GM04503 (cell line): ENCODE measurements at places on chromosomes 2 and 18.

- DNase-seq, result no peak
These were observed 109.5 kb downstream of the INHBB start for GRCh38 chr2:120455390-120455789.

GRCh38 chr2:65319072-65319673 is 91.5 kb downstream of the ACTR2 start:
- no peak for DNase-seq

DNA sequence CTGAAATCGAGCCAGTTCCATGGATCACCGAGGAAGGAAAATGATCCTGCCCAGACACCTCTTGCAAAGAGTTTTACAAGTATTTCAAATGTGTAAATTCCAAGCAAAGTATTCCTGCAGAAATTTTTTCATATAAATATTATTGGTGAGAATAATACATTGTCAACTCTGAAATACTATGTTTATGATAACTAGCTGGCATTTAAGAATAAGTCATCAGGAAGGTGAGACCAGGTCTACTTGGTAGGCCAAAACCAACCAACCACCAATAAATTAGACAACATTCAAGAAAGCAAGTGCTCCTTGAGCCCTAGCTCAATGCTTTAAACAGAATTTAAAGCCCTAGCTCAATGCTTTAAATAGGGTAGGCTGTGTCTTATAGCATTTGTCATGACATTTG is 21.7 kb downstream of the SCN7A start:
- no peak for DNase-seq

GRCh38 chr18:31798399-31798798 is 37.7 kb upstream of the SLC25A52 start:
- no peak for DNase-seq

GRCh38 chr2:38653715-38654527 is 12.0 kb upstream of the GALM start:
- no peak for DNase-seq
